ENCODE measurements at places on chromosomes 4 and X.

- no peak for DNase-seq
These were observed at the start of gene SRPX2 for GRCh38 chrX:100643956-100644860. Gene SRPX2, plus strand, starts transcription at chrX:100644199. Its CDS starts 2,124 bp downstream, at chrX:100646323.

- DNase-seq = no peak
These were observed 22.5 kb downstream of the ING2 start for GRCh38 chr4:183527326-183527725.

GRCh38 chr4:30461218-30461617 lies 259.0 kb upstream of the PCDH7 start:
- no peak for DNase-seq

DNA sequence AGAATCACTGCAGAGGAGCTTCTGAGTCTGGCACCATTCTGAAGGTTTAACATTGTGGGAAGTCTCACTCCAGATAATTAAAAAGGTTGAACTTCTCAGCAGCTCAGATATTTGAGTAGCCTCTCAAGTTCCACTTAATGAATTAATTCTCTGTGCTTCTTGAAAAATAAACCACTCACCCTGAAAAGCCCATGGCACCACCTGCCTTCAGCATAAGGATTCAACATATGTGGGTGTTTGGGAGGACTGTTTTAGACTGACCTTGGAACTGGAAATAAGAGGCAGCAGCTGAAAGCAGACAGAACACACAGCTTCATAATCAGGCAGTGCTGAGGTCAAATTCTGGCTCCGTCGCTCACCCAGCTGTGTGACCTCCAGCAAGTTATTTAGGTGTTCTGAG lies 100.6 kb downstream of the KCNIP4 start:
- no peak for DNase-seq
